ENCODE measurements at places on chromosomes 6 and 20.

DNA sequence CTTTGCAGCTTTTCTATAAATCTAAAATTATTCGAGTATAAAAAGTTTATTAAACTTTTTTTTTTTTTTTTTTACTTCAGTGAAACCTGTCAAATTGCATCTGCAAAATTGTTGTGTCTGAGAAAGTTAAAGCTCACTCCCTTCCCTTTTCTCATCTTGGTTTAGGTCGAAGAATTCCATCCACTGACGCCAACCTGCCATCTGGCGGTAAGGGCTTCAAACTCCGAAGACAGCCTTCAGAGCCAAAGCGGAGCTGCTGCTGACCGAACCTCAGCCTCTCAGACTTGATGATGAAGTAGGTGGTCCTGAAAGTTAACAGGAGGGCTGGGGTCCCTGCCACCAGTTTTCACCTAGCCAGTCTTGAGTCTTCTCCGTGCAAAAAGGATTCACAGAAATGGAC lies 29.6 kb upstream of the VAPB start:
- no peak for DNase-seq

DNA sequence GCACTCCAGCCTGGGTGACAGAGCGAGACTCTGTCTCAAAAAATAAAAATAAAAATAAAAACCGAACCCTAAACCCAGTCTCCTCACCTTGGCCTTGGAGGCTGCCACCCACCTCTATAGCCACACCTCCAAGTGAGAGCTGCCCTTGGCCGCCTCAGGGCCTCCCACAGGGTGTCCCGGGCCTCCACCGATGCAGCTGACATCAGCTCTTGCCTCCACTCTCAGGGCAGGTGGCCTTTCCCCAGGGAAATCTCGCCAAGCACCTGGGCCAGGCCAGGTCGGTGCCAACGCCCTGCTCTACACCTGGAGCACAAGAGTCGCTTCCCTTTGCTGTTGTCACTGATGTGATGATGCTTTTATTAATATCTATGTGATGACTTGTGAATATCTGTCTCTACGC lies 8.9 kb upstream of the MYL9 start:
- DNase-seq = no peak

DNA sequence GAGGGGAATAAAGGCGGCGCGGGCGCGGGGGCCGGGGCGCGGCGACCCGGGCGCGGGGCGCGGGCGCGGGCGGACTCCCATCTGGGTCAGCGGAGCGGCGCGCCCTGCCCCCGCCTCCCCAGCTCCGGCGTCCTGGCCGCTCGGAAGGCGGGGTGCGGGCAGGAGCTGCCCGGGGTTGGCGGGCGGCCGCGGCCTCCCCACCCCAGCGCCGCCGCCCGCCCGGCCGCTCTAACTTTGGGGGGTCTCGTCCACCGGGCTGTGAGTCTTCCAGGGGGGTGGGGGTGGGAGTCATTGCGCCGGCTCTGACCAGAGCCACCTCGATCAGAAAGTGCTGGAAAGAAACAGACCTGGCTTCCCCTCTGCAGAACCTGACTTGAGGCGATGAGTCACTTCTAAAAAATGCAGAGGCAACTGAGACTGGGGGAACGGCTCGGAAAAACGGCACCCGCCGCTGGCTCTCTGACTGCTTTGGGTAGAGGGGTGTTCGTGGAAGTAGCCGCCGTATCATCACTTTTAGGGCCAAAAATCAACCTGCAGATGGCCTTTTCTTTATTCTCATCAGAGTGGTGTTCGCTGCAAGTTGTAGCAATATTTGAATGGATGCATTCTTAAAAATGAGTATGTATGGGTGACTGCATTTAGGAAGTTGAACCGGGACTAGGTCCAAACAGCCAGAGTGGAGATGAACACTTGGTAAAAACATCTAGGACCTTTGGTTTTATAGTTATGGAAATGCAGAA lies 667 bp downstream of the CAP2 start:
- peak; percentile 79 for DNase-seq

DNA sequence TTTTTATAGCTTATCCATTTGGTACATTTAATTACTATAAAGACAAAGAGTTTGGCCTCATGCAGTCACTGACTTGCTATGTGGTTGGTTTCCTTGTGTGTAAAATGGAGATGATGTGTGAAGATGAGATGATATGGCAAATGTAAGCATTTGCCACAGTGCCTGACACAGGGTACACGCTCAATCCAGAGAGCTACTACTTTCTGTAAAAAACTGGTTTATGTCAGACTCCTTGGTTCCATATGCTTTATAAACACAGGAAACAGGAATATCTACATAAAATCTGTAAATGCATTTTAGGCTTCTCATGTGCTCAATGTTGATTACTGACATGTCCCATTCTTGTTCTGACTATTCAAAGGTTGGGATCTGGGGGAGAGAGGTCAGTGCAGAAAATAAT lies 10.4 kb downstream of the HIVEP1 start:
- no peak for DNase-seq

DNA sequence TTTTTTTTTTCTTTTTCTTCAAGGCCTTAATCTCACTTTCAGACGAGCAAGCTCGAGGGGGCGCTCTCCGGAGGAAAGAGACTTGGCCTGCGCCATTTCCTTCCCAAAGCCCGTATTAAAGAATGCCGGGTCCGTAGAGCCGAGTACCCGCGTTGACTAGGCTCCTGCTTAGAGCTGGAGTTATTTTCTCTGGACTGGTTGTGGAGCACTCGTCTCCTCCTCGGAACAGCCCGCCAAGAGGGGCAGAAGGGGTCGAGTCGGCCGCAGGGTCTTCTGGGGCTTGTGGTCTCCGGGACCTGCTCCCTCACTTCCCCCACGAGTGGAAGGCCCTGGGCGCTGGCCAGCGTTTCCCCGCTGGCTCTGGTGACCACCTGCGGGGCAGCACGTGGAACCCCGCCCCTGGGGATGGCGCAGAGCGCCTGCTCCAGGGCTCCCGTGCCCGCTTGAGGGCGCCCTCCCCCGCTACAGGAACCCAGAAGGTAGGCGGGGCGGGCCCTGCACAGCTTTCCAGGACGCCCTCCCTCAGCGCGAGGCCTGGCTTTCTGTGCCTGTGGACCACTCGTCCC lies 2.7 kb upstream of the MEI4 start:
- no peak for DNase-seq

GRCh38 chr20:36645998-36646397 lies at the start of gene SLA2:
Gene SLA2, minus strand, starts transcription at chr20:36646196. Its CDS starts 4,861 bp downstream, at chr20:36641335.
- DNase-seq = no peak

DNA sequence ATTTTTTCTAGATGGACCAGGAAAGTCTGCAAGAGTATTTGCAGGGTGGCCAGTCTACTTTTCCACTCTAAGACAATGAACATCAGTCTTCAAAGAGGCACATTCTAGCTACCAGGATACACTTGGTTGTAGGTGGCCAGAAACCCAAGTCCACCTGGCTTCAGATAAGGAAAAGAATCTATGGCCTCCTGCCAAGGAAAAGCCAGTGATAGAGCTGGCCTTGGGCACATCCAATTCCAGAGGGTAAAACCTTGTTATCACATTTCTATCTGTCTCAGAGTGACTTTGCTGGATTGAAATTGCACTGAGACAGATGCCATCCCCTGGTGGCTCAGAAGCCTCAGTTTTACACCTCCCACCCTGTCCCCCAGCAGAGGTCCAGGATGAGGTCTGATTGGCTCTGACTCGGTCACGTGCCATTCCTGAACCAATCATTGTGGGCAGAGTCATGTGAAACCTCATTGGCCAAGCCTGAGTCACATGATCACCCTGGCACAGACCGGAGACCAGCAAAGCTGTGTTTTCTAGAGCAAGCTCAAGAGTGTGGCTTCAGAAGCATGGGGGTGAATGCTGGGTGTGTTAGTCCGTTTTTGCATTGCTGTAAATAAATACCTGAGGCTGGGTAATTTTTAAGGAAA lies 497.4 kb upstream of the SULF2 start:
- no peak for DNase-seq

GRCh38 chr6:143867236-143867635 lies 3.0 kb downstream of the ZC2HC1B start:
- no peak for DNase-seq

GRCh38 chr6:116975600-116975999 lies 98.6 kb downstream of the RFX6 start:
- no peak for DNase-seq

GRCh38 chr6:144283646-144284477 lies 1.3 kb upstream of the UTRN start:
- DNase-seq = peak; percentile 36

DNA sequence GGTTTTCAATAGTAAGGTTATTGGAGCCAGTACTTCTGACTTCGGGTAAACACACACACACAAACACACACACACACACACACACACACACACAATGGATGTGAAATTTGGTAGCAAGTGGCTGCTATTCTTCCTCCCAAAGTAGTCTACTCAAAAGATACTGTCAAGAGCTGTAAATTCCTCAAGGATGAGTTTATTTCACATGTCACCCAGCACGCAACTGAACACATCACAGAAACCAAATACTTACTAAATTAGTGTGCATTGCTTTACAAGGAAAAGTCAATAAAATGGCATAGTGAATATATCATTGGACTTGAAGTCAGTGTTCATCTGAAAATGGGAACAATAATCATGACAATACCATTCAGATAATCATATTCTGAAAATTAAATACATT lies 32.9 kb downstream of the MMUT start:
- DNase-seq = peak; percentile 12

DNA sequence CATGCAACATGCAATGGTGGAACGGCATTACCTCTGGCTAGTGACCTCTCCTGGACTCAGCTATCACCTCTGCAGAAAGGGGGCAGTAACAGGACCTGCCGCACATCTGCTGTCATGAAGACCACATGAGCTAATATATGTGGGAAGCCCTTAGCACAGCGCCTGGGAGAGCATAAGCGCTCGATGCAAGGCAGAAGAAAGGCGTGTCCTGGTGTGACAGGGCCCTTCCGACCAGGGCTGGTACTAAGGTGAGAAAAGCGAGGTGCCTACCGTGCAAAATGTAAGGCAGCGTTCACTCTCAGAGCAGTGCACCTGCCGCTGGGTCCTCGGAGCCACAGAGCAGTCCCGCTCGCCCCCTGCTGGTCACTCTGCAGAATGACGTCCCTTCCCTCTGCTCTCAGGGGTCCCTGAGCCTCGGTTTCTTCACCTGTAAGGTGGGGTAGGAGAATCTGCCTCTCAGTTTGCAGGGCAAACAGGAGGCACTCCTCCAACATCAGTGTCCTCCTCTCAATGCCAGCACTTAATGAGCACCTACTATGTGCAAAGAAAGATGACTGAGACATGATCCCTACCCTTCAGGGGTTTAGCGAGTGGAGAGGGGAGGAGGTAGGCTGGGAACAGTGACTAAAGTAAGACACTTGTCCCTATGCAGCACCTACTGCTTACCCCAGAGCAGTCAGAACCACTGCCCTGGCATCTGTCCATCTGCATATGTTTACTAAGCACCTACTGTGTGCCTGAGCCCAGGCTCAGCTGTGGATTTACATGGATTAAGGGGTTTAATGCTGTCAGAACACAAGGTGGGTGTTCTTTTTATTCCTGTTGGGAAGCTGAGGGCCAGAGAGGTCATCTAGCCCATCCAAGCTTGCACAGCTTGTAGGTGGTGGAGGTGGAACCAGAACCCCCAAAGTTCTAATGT lies 41.1 kb upstream of the PTGIS start:
- DNase-seq = peak; percentile 67

GRCh38 chr6:168155193-168155592 lies 76.2 kb upstream of the FRMD1 start:
- peak; percentile 35 for DNase-seq

- DNase-seq = no peak
These were observed 437.1 kb downstream of the GRIK2 start for GRCh38 chr6:101830501-101831031.

GRCh38 chr6:14934844-14935243 lies 311.0 kb upstream of the JARID2 start:
- no peak for DNase-seq

GRCh38 chr6:103675807-103676406 lies 1183.8 kb downstream of the HACE1 start:
- no peak for DNase-seq

GRCh38 chr6:135910790-135911618 lies 59.5 kb downstream of the PDE7B start:
- no peak for DNase-seq

DNA sequence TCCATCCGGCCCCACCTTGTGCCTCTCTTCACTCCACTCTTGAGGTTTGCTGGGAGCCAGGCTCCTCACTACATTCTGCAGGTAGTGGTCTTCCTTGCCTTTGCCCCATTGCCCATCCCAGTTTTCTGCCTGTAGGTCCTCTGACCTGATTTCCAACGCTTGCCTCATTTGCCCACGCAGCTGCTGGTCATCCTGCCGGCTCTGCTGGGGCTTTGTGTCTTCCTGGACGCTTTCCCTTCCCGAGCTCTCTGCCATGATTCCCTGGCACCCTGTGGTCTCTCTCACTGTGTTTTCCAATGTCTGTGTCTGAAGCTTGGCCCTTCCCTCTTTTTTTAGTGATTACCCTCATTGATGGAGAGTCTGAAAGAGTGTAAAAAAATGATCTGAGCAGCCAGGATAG lies 451.6 kb downstream of the UTRN start:
- DNase-seq = no peak

DNA sequence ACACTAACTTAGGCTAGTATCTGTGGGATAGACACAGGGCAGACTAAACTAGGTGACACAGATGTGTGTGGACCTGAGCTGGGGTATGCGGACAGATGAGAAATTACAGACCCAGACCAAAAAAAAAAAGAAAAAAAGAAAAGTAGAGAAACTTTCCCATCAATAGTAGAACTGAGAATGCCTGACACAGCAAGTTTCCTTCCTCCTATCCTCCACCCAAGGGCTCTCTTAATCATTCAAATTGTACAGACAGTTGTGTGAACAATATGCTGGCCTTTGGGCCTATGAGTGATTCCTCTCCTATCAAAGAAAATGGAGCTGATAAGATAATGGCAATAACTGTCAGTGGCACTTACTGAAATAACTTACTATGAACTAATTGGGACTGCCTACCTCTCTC lies 226.7 kb upstream of the PRDM1 start:
- no peak for DNase-seq

GRCh38 chr6:123589973-123590372 lies 46.8 kb downstream of the TRDN start:
- no peak for DNase-seq

DNA sequence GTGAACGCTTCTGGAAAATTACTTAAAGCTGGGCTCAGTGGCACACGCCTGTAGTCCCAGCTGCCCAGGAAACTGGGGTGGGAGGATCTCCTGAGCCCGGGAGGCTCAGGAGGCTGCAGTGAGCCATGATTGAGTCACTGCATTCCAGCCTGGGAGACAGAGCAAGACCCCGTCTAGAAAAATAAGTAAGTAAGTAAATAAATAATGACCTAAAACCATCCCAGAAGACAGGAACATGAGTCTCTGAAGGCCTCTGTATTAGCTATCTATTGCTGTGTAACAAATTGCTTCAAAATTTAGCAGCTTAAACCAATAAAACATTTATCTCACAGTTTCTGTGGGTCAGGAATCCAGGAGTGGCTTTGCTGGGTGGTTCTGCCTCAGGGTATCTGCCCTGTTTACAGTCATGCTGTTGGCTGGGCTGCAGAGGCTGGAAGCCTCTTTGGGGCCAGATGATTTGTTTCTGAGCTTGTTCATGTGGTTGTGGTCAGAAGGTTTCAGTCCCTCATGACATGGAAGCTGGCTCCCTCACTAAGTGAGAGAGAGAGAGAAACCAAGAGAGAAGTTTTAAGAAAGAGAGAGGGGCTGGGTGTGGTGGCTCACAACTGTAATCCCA lies 48.4 kb upstream of the NCOA3 start:
- DNase-seq = peak; percentile 55
